ENCODE measurements at places on chromosomes 16 and 17. TPM values are rescaled to one million over a fixed set of nuclear protein-coding genes. Genes with fewer than 3 reads are reported as not detected.

DNA sequence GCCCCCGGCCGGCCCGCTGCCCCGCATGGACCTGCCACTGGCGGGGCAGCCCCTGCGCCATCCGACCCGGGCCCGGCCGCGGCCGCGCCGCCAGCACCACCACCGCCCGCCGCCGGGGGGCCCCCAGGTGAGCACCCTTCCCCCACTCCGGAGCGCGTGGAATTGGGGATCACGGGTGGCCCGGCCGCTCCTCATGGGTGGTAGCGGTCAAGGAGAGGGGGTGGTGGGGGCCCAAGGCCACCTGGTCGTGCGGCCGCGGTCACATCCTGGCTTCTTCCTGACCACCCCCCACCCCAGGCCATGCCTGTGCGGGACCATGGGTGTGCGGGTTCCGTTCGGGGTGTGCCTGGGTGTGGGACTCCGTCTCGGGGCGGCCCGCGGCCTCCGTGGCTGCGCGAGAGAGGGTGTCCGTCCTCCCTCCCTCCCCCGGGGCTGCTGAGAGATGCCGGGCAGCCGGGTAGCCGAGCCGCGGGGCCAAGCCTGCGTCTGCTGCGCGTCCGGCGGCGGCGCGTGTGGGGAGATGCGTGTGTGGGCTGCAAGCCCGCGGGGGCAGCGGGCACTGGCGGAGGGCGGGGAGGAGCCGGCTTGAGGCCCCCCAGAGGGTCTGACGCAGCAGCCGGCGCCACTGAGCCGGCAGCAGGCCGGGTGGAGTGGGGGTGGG is 6.8 kb downstream of the ACD start:
- no peak for DNase-seq

GRCh38 chr17:72165867-72166439 is 45.1 kb downstream of the SOX9 start:
- DNase-seq, result no peak

DNA sequence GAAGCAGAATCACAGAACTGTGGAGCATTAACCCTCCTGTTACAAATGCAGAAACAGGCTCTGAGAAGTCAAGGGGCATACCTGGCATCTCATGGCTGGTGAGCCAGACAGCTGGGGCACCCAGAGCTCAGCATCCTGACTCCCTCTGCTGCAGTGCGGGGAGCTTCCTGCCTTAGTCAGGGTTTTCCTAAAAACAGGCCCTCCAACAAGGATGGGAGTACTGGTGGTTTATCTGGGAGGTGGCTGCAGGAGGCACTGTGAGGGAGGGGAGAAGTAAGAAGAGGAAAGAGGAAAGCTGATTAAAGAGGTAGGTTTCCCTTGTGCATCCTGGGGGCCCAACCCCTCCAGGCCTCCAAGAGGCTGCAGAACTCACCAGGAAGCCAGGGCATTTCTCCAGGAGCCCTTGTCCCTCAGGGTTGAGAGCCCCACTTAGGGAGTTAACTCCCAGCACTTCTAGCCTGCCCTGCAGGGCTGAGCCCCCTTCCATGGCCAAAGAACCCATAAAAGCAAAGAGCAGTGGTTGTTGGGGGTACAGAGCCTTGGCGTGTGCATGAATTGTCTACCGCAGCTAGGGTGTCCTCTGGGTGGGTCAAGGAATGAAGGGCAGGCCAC is 261.5 kb upstream of the RPL38 start:
- DNase-seq, result no peak

- DNase-seq, result no peak
These were observed 4.6 kb downstream of the CARMIL2 start for GRCh38 chr16:67649494-67649931.

DNA sequence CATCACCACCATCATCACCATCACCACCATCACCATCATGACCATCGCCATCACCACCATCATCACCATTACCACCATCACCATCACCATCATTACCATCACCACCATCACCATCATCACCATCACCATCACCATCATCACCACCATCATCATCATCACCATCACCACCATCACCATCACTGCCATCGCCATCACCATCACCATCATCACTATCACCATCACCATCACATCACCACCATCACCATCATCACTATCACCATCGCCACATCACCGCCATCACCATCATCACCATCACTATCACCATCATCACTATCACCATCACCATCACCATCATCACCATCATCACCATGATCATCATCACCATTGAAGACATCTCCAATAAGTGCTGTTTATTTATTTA is 16.8 kb upstream of the MED9 start:
- DNase-seq, result no peak

GRCh38 chr17:44887971-44888954 is 11.0 kb downstream of the EFTUD2 start:
- DNase-seq, result no peak

GRCh38 chr17:80783971-80784370 is 207.7 kb upstream of the CHMP6 start:
- no peak for DNase-seq

Gene TBC1D3K
- not detected for total RNA-seq
